ENCODE measurements at places on chromosomes 2 and 18.

DNA sequence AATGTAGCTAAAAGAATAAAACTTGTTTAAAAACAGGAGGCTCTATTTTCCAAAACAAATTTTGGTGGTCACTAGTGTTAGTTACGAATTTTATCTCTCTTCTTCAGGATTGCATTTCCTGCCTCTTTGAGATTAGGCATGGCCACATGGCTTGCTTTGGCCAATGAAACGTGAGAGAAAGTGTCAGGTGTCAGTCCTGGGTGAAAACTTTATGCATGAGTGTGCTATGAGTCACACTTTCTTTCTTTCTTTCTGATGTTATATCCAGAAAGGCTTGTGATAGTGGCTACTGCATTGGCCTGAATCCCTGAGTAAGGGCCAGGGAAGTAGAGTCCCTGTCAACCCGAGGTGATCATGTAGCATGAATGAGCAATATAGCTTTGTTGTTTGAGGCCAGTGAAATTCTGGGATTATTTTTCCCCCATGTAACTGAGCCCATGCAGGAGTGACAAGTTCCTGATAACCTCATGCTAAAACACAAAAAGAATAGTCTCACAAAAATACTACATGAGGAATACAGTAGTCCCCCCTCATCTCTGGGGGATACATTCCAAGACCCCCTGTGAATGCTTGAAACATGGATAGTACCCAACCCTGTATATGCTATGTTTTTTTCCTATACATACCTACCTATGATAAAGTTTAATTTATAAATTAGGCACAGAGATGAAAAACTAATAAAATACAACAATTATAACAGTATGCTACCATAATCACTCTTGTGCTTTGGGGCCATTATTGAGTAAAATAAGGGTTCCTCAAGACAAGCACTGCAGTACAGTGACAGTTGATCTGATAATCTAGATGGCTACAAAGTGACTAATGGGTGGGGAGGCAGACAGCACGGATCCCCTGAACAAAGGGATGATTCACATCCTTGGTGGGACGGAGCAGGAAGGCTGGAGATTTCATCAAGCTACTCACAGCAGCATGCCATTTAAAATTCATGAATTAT, 109.5 kb downstream of the CDC42EP3 start:
- DNase-seq = peak; percentile 97

DNA sequence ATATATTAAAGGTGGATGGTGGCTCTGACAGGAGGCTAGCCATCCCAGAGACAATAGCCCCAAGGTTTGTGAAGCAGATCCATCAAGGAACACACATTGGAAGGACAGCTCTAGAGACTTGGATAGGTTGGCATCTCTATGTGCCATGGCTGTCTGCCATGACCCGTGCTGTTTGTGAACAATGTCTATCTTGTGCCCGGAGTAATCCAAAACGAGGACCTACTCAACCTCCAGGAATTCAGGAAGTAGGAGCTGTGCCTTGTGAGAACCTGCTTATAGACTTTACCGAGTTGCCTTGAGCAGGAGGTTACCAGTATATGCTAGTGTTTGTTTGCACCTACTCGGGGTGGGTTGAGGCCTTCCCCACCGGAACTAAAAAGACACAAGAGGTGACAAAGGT, 43.1 kb upstream of the SELENOI start:
- no peak for DNase-seq

GRCh38 chr2:129766374-129766993, 213.0 kb upstream of the RAB6C start:
- no peak for DNase-seq

DNA sequence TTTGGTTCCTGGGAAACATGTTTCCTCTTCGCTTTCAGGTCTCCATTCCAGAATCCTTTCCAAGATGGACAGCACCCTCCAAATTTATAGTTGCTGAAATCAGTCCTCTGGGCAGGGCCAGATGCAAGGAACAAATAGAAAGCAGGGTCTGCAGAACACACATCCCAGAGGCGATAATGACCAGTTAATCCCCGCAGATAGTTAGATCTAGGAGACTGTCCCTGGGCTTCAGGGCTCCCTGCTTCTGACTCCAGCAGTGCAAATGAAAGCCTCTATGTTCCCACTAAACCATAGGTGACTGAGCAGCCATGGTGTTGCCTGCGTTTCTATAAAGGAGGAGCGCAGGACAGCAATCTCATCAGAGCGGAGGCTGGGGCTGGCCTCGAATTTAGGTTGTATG, 38.7 kb downstream of the SRSF7 start:
- no peak for DNase-seq

DNA sequence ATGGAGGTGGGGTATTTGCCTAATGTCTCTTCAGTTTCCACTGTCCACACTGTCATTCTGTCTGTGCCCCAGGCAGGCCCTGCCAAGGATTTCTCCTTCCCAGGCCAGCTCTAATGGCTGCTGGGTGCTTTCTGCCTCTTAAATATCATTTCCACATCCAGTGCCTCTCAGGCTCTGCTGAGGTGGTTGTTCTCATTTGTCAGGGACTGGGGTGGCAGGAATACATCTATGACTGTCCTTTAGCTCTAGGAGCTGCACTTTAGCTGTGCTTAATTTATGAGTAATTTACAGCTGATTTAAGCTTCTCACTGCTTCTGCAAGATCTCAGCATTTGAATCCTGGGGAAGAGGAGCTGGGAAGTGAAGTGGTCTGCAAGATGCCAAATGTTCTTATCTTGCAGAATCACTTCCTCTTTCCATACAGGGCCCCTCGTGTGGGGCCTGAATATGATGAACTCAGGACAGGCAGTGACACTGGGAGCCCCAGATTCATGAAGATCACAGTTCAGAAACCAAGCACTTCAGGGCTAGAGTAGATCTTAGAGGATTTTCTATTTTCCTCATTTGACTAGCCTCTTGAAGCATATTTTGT, 150.2 kb downstream of the FSHR start:
- DNase-seq = no peak

DNA sequence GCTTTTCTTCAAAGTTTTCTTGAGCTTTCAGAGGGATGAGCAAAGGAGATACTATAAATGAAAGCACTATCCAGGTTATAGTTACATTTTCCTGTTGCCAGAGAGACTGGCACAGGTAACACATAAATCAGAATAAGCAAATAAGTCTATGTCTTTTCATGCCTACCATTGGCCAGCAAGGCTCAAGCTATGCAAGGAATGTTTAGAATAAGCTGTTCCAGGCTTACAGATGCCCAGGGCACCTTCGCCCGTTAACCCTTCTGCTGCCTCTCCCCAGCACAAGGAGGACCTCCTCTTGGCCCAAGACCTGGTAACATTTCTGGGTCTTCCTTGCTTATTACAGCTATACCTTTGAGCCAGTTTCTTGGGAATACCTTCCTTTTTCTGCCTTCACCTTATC, 233.7 kb upstream of the MEIS1 start:
- no peak for DNase-seq

GRCh38 chr2:63738019-63738418, 103.7 kb upstream of the UGP2 start:
- DNase-seq = peak; percentile 57

DNA sequence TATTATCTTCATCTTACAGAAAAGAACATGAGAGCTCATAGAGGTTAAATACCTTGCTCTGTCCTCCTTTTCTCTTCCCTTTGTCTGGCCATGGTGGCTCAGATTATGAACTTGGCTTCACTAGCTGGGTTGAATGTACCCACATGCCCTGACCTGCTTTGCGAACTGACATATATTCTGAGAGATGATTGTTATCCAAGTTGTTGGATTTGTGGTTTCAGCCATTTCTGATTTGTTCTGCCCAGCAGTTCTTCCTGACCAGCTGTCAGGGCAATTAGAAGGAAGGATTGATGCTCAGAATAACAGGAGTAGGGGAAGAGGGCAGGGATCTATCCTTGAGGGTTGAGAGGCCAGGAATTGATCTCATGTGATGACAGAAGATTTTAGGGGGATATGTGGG, 236.8 kb upstream of the FAM98A start:
- DNase-seq = no peak

DNA sequence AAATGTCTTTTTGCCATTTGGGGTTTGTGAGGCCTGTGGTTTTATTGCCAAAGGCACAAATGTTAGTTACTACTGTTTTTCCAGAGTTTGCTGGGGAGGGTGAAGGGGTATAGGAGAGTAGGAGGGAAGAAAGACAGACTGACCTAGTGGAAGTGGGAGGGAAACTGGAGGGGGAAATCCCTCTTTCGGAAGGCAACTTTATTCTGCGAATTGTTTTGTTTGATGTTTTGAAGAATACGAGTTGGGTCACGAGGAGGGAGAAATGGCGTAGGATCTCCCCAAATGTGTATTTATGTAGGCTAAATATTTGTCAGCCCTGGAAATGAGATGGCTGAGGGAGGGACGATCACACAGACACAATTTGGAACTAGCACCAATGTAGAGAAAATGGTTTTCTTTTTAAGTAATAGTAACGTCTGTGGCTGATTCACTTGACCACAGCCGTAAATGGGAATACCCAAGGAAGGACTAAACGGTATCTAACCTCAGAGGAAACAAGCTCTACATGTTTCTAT, 172.3 kb downstream of the ICOS start:
- DNase-seq = no peak

- no peak for DNase-seq
Measured at GRCh38 chr2:70974592-70974991, 3.8 kb upstream of the ANKRD53 start.

- DNase-seq = no peak
Measured at GRCh38 chr2:203893840-203894239, 26.3 kb downstream of the CTLA4 start.

DNA sequence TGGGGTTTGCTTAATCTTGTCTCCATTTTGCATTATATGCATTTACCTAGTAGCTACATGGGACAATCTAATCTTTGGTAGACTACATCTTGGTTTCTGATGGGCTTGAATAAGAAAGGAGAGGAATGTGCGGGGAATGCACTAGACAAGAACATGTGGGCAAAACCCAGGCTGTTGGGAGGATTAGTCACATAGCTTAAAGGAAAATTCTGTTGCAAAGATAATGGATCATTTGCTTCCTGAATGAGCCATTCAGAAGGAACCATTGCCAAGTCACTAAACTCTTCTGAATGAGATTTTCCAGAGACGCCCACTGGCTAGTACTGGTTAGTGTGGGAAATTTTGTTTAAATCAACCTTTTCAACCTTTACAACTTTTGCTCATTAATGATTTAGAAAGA, 84.8 kb downstream of the OSBPL6 start:
- DNase-seq = peak; percentile 99

- no peak for DNase-seq
Measured at GRCh38 chr2:45973426-45973825, 322.0 kb downstream of the PRKCE start.

- peak; percentile 54 for DNase-seq
Measured at GRCh38 chr2:31729442-31730092, 148.8 kb upstream of the SRD5A2 start.

GRCh38 chr2:45067859-45068570, 58.8 kb upstream of the SIX2 start:
- peak; percentile 8 for DNase-seq

- DNase-seq = no peak
Measured at GRCh38 chr2:175436076-175436475, 254.6 kb upstream of the ATP5MC3 start.

- DNase-seq = no peak
Measured at GRCh38 chr2:120430501-120430830, 84.5 kb downstream of the INHBB start.

DNA sequence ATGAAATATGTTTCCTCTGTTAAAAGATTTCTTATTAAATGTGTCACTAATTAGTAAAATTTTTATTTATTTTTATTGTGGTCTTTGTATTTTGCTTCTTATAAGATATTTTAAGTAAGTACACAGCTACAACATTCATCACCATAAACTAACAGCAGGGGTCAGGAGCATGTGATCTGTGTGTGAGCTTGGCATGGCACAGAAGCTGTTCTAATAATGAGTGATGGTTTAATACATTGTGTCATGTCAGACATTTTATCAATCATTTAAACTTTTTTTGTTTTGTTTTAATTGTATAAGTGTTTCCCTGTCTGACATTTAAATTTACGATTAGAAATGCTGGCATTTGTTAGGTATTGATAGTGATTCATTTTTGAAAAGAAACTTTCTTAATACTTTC, 585.4 kb downstream of the DSC3 start:
- DNase-seq = no peak

- no peak for DNase-seq
Measured at GRCh38 chr18:22272242-22272641, 102.9 kb downstream of the GATA6 start.

Data from ELR (cell line).